Lower lobe of right lung (tissue), 2 donors: ENCODE measurements at places on chromosomes 1 and 21. TPM values are rescaled to one million over a fixed set of nuclear protein-coding genes. Genes with fewer than 3 reads are reported as not detected.

The SORT1 gene
- 178 TPM for total RNA-seq

The SLC35F3 gene
- total RNA-seq, result 0.41 TPM

The GSTM1 gene
- not detected for total RNA-seq

The S100B gene
- 4.5 TPM for total RNA-seq

The OR2T29 gene
- total RNA-seq, result not detected

The IGSF9 gene
- 2.0 TPM for total RNA-seq

The DFFA gene
- total RNA-seq, result 37.0 TPM

The LAMB3 gene
- total RNA-seq, result 47.2 TPM

The REN gene
- total RNA-seq, result 0.59 TPM
